ENCODE measurements at places on chromosomes 1 and 21.

- DNase-seq: no peak
These were observed 582.2 kb upstream of the ADGRL4 start for GRCh38 chr1:79588719-79589118.

- DNase-seq: no peak
These were observed 40.1 kb upstream of the BMP8B start for GRCh38 chr1:39828734-39829133.

DNA sequence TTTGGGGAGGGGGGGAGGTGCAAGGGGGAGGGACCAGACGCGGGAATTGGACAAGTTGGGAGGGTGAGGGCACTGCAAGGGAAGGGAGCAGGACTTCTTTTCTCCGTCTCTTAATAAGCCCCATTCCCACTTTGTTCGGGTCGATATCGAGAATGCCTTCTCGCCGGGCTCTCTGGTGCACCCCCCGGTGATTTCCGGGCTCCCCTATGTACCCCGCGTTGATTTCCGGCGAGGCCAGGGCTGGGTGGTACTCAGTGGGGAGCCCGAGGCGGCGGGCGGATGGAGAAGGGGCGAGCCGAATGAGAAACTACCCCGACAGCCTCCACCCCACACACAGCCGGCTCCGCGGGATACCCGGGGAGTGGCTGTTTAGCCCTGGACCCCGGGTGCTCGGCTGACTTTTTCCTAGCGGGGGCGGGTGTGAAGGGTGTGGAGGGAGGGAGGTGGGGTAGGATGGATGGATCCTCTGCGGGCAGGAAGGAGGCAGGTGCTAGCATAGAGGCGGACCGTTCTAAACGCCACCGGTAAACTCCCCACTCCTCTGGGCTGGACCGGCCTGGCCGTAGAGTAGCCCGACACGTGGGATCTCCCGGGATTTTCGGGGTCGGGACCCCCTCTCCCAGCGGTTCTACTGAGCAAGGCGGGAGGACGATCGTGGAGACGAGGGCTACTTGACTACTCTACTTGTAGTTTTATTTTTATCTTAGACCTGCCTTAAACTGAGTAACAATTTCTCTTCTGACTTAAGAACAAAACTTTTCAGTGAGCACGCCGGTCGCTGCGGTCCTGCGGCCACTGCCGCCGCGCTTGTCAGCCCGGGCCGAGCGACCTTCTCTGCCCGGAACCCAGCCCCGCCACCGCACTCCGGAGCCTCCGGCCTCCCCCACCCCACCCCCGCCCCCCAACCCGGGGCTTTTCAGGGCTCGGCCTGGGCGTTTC, 1.0 kb downstream of the RNF220 start:
- no peak for DNase-seq

DNA sequence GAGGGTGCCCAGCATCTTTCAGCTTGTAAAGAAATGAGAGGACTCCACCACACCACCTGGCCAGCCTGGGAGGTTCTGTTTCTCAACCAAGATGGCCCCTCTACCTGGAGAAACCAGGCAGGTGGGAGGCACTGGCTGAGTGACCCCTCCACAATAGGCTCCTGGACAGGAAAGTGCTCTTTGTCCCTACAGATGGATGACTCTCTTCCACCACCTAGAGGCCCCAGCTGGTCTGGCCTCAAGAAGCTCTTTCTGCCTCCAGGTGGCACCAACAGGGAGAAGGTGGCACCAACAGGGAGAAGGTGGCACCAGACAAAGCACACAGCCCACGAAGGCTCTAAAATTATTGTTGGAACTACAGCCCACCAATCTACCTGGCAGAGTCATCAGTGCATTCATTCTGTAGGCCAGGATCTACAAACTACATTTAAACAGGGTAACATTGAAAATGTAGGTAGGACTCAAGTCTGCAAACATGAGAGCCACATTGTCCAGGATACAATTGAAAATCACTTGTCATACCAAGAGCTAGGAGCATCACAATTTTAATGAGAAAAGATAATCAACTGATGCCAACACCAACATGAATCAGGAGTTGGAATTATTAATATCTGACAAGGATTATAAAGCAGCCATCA, 14.4 kb downstream of the TMPRSS3 start:
- DNase-seq: peak; percentile 37

GRCh38 chr1:171258429-171258828, 10.1 kb downstream of the FMO1 start:
- DNase-seq: no peak
